ENCODE measurements at places on chromosomes 2 and 18.

- no peak for DNase-seq
Observed at GRCh38 chr18:39872651-39873050, 2082.4 kb upstream of the PIK3C3 start.

DNA sequence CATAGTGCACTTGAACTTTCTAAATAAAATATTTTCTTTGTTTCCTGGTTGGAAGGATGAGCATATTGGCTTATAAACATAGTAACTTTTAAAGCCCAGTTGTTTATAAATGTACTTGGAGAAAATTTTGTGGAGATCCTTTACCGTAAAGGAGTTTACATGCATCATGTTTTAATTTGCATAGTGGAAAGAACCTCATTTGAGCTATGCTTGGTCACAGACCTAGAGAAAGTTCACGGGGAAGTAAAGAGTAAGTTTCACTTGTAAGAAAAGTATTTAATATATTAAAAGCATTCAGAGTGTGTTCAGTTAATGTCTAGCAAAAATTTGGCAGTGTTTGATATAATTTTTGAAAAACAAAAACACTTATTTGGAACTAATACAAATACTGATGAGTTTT, 45.3 kb downstream of the PIKFYVE start:
- no peak for DNase-seq

GRCh38 chr2:171317492-171318125, 116.2 kb downstream of the METTL8 start:
- no peak for DNase-seq

DNA sequence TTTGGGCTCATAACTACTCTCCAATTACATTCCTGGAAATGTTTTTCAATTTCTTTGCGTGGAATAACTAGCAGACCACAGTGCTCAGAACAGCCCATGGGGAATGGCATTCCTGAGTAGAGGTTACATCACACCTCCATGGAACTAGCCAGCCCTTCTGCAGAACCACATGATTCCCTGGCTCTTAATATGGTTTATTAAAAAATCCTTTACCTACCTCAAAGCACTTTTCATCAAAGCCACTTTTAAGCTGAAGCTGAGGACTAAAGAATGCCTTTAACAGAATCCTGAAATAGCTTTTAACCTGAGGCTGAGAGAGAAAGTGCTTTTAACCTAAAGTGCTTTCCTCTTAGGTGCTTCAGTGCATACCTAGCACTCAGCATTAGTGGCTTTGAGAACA, 376.3 kb downstream of the ARHGAP15 start:
- DNase-seq, result no peak

- no peak for DNase-seq
Observed at GRCh38 chr2:16948053-16948452, 282.4 kb upstream of the CYRIA start.

GRCh38 chr18:32440518-32440917, 30.2 kb downstream of the GAREM1 start:
- DNase-seq, result no peak

DNA sequence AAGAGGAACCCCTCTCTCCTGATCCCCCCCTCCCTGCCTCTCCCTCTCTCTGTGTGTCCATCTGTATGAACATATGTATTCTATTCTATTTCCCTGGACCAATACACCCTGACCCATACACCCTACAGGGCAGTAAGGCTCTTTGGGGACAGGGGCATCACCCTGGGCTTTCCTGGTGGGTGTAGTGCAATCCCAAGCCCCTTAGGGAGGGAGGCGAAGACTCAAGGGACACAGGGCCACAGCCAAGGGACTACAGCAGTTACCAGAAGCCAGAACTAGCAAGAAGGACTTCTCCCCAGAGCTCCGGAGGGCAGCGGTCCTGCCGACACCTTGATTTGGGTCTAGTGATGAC, 214.2 kb upstream of the RAB6C start:
- no peak for DNase-seq

GRCh38 chr2:179247318-179248023, 17.2 kb downstream of the SESTD1 start:
- no peak for DNase-seq

GRCh38 chr2:157897106-157897971, 21.2 kb upstream of the ACVR1 start:
- no peak for DNase-seq

GRCh38 chr2:234816491-234816890, 135.3 kb upstream of the SH3BP4 start:
- no peak for DNase-seq

DNA sequence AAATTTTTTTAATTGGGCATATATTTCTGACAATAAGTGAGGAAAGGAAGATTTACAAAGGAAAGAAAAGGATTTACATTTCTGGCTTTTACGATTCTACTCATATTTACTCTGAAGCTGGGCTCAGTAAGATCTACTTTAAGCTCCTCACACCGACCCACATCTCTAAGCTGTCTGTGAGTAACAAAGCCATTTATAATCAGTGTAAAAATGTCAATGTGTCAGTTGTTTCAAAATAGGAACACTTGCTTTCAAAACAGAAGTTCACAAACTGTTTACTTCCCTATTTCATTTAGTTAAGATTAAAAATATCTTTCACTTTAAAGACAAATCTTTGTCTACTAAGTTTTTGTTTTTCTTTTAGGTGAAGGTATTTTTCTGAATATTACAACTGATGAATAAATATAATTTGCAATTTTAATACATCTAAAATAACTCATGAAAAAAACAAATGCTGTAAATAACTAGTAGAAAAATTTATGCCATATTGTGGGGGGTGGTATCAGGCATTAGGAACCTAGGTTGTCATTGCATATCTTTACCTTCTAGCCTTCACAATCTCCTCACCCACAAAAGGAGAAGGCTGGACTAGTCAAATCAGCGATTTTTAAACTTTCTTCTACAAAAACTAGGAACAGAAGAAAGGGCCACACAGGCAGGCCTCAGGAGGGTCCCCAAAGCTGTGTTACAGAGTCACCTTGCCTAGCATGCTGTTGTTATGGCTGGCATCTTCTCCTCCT, 64.5 kb downstream of the TMEM131 start:
- DNase-seq, result no peak

- DNase-seq, result no peak
Observed at GRCh38 chr2:18544171-18544570, 16.3 kb downstream of the RDH14 start.

GRCh38 chr2:34365932-34366331, 766.8 kb upstream of the FAM98A start:
- no peak for DNase-seq

- DNase-seq, result no peak
Observed at GRCh38 chr2:28444956-28445355, 50.9 kb upstream of the PLB1 start.

DNA sequence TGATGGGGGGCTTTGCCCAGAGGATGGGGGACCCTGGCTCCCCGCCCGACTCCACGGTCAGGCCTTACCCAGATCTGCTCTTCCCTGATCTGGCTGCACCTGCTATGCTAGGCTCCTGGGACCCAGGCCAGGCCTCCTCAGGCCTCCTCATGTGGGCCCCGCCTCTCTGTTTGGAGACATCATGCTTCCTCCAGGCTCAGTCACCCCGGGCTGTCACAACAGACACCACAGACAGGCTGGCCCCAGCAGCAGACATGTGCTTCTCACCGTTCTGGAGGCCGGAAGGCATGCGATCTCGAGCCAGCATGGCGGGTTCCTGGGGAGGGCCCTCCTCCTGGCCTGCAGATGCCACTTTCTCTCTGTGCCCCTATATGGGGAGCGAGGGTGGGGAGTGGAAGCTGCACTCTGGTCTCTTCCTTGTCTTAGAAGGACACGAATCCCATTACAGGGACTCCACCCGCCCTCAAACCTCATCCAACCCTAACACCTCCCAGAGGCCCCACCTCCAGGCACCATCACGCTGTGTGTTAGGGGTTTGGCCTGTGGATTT, 10.8 kb upstream of the NEU4 start:
- DNase-seq, result peak; percentile 38
